ENCODE measurements at places on chromosomes 3 and 15. TPM values are rescaled to one million over a fixed set of nuclear protein-coding genes. Genes with fewer than 3 reads are reported as not detected.

GRCh38 chr3:43423142-43423541 is 136.8 kb downstream of the SNRK start:
- no peak for DNase-seq

BNC1 gene
- 1.5 TPM for polyA plus RNA-seq

COLQ gene
- 27.7 TPM for polyA plus RNA-seq

GRCh38 chr3:111314181-111314873 is 227.7 kb upstream of the CD96 start:
- DNase-seq = peak; percentile 14

DNA sequence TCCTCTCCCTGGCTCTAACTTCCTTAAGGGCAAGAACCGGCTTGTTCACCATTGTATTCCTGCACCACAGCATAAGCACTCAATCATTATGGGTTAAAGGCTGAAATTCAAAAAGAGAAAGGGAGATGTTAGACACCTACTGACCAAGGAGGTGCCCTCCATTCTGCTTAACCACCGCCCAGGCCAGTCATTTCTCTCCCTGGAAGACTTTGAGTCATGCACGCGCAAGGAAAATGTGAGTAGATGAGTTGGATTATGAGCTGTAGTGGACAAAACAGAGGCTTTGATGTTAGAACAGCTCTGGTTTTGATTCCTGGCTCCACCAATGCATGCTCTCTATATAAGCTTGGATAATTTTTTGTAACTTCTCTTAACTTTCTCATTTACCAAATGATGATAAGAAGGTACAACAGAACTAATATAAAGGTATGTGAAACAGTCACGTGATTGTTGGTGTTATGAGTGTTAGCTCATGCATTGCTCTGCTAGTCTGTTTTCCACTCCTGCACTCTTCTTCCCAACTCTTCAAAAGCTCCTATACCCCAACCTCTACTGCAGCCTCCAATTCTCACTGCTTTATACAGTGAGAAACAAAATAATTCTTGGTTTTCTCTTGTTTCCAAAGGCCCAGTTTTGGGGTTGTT is 148.4 kb upstream of the ATP11B start:
- DNase-seq = no peak

- DNase-seq = no peak
Measured at GRCh38 chr3:17730318-17730967, 12.0 kb downstream of the TBC1D5 start.

TIPARP gene
- polyA plus RNA-seq = 8.6 TPM

DNA sequence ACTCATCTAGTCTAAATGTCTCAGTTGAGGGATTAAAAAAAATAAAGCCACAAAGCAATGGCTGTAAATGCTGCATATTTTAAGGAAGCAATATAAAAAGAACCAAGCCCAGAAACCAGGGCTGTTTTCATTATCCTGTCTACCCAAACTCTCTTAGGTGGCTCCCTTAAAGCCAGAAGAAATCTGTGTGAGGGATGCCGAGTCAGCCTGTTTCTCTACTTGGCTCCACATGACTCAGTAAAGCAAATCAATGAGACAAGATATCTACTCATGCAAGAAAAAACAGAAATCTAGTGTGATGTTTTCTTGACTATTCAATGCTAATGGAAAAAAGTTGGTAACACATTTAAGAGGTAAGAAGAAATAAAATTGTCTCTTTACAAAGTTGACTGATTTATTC is 296.2 kb downstream of the ZBTB20 start:
- no peak for DNase-seq

GRCh38 chr15:59622289-59622688 is 10.7 kb downstream of the GCNT3 start:
- DNase-seq = no peak

GOLGB1 gene
- polyA plus RNA-seq = 44.3 TPM

GRCh38 chr3:127805026-127805753 is 17.1 kb downstream of the MGLL start:
- DNase-seq = no peak

GRCh38 chr3:156605686-156606605 is 51.0 kb upstream of the SSR3 start:
- DNase-seq = peak; percentile 74

DNA sequence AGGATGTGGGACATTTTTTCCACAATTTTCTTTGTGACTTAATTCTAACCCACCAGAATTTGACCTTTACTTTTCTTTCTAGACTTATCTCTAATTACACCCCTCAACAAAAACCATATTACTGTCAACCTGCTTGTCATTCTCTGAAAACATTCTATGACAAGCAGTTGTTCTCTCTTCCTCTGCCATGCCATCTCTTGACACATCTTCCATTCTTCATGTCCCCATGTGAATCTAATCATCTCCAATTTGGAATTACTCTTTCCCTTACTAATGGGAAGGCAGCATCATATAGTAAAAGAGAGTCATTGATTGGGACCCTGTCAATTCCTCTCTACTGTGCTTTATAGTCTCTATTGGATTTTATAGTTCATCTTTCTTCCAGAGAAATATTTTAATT is 61.3 kb upstream of the P2RY1 start:
- DNase-seq = no peak

EPHA6 gene
- 0.16 TPM for polyA plus RNA-seq

DNA sequence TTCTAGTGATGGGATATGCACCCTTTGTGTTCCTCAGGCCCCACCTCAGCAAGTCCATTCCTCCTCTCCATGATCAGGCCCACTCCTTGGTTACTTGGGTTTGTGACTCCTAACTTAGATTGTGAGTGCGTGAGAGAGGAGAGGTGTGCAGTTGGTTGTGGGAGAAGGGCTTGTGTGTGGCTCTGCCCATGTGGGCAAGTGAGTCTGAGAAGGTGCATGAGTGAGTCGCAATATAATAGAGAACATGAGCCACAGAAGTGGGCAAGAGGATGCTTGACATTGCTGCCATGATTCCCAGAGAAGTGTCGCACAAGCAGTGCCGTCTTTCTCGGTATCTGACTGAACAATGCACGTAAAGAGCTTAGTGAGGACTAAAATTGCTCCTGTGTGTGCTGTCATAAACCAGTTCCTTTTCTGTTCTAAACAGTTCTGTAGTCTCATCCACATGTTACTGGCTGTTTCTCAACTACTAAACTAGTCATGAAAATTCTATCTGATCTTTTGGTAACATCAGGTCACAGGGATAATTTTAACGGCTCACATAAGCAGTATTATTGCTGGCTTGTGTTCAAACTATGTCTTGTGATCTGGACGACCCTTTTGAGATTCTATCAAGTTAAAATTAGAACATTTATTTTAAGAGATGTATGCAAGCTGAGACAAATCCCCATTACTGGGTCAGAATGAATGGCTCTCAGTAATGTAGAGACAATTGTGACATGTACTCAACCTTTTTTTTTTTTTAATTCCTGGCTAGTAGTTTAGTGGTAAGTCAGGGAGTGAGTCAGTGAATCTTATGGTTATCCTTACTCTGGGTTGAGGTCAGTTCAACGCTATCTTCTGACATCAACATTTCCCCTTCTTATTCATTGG is 25.6 kb downstream of the GYG1 start:
- peak; percentile 83 for DNase-seq

NDN gene
- 186 TPM for polyA plus RNA-seq

ATP8B4 gene
- 3.2 TPM for polyA plus RNA-seq

- DNase-seq = no peak
Measured at GRCh38 chr3:58356054-58356453, 23.4 kb downstream of the PXK start.

GHRL gene
- 1.1 TPM for polyA plus RNA-seq

ZNF148 gene
- polyA plus RNA-seq = 20.6 TPM

GRCh38 chr3:151552589-151552988 is 91.7 kb upstream of the IGSF10 start:
- DNase-seq = no peak

DNA sequence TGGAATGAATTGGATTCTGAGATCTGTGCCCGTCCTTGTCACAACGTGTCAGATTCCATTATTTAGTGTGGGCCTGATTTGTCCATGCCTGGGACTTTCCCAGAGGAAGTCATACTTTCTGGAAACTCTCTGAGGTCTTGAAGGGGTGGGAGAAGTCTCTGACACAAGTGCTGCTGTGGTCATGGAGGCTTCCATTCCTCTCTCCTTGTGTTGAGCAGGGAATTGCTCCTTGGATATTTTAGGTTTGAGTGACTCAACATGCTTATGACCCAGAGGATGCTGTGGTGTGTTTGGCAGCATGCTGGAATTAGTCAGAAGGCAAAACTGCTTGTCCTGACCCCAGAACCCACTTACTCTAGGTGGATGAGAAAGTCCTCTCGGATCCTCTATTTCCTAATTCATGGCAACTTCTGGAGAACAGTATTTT is 132.1 kb downstream of the LPP start:
- peak; percentile 96 for DNase-seq

LOXL1 gene
- polyA plus RNA-seq = 57.9 TPM

GRCh38 chr3:126153695-126154360 is 26.6 kb downstream of the ALDH1L1 start:
- DNase-seq = no peak

DNA sequence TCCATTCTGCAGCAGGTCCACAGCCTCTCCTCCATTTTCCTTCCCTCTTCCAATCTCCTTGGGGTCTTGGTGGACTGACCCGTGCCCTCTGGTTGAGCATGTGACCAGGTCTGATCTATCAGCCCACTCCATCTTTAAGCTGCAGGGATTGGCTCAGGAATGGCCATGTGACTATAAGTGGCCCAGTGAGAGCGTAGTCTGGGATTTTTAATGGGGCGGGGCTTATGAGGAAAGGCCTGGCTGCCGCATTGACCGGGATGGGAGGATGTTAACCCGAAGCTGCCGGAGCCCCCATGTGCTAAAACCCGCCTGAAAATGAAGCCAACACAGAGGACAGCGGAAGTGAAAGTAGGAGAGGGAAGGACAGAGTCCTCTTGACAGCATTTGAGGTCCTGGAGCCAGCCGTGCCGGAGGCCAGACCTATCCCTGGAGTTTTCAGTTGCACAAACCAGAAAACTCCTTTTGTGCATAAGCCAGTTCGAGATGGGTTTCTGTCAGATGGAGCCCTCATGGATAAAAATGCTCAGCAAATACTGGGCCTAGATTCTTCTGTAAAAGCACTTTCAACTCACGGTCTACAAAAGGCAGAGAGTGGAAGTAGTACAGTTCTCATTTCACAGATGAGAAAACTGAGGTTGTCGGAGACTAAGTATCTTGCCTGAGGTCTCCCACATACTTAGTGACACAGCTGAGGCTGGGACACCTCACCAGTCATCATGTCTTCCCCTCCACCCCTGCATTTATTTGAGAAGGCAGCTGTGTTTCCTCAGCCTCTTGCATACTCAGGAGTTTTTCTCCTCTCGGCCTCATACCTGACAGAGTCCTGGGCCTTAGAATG is 61.9 kb downstream of the ATP2B2 start:
- DNase-seq = no peak

CHRNA3 gene
- 0.42 TPM for polyA plus RNA-seq

DNA sequence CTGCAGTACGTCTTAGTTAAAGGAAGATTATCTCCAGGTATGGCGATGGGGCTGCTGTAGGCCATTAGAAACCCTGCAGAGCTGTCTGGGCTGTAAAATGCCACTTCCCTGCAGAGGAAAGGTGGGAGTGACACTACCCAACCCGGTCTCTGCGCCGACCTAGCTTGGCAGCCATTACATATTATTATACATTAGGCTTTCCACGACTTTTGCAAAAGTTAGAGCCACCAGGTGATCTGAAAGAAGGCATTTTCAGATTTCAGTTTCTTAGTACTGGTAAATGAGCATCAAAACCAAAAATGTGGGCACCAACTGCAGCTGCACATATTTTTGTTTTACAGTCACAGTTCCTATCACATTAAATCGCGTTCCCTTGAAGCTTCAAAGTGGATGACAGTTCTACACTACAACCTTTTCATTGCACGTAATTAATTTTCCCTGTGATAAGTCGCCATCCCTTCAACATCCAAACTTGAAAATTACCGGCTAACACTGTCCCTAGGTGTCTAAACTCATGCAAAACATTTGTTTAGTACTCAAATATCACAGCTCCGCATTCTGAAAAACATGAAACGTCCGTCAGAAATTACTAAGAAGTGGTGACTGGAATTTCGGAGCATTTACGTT is 81.4 kb upstream of the CHD2 start:
- no peak for DNase-seq

- no peak for DNase-seq
Measured at GRCh38 chr3:72458375-72458774, 389.9 kb downstream of the SHQ1 start.

GALNT15 gene
- 1.2 TPM for polyA plus RNA-seq

GRCh38 chr15:42819786-42820185 is 82.9 kb upstream of the CDAN1 start:
- DNase-seq = no peak

WNT5A gene
- polyA plus RNA-seq = 16.2 TPM

DNA sequence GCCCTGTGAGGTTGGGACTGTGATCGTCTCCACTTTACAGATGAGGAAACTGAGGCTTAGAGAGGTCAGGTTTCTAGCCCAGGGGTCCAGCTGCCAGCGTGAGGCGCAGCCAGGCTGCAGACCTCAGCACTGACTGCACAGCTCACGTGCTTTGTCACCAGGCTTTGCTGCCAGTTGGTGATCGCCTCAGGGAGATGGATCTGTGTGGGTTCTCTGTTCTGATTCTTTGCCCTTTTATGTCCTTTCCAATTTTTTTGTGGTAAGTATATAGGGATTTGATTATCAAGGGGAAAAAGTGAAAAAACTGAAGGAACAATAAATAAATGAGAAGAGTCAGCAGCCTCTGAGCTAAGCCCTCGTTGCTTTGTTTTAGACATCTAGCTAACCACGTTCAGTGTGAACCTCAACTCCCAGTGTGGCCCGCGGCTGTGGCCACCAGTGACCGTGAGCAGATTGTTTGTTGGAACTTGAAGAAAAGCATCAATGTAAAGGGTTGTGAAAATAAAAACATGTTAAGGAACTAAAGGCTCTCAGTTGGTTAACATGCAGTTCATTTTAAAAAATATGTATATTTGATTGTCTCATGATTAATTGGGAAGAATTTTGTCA is 117.6 kb downstream of the PDE8A start:
- DNase-seq = no peak

DNA sequence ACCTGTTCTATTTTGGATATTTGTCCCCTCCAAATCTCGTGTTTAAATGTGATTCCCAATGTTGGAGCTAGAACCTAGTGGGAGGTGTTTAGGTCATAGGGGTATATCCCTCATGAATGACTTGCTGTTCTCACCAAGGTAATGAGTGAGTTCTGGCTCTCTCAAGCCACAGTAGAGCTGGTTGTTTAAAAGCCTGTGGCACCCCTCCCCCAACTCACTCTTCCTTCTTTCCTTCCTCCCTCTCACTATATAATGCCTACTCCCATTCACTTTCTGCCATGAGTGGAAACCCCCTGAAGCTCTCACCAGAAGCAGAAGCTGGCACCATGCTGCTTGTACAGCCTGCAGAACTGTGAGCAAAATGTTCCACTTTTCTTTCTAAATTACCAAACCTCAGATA is 341.1 kb downstream of the SI start:
- DNase-seq = no peak

GRCh38 chr3:634511-634910 is 437.9 kb downstream of the CHL1 start:
- DNase-seq = no peak

APBA2 gene
- 4.7 TPM for polyA plus RNA-seq

DNA sequence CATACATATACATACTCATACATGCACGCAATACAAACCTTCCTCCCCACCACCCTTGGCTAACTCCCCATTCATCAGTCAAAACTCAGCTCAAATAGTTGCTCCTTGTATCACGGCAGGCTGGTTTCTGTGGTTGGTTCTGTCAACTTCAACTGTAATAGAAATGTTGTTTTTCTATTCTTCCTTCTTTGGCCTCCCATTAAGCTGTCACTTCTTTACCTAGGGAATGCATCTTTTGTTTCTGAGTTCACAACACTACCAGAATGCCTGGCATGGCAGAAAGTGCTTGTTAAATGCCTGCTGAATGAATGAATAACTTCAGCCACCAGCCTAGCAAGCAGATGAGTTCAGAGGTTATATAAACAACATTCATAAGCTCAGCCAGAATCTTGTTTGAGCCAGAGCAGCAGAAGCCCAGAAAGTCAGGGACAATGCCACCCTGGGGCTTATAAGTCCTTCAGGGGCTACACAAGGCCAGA is 63.1 kb downstream of the B3GALNT1 start:
- no peak for DNase-seq

All from muscle of back (tissue), 13 donors.